ENCODE measurements at places on chromosomes 6 and 20.

- DNase-seq, result no peak
These were observed 15.4 kb downstream of the ENPP3 start for GRCh38 chr6:131652472-131652871.

GRCh38 chr6:26554697-26555504 is 16.7 kb downstream of the HMGN4 start:
- DNase-seq, result no peak

GRCh38 chr20:7155282-7155681 is 387.8 kb downstream of the BMP2 start:
- DNase-seq, result no peak

- DNase-seq, result no peak
These were observed 38.8 kb downstream of the SESN1 start for GRCh38 chr6:109055771-109056235.

DNA sequence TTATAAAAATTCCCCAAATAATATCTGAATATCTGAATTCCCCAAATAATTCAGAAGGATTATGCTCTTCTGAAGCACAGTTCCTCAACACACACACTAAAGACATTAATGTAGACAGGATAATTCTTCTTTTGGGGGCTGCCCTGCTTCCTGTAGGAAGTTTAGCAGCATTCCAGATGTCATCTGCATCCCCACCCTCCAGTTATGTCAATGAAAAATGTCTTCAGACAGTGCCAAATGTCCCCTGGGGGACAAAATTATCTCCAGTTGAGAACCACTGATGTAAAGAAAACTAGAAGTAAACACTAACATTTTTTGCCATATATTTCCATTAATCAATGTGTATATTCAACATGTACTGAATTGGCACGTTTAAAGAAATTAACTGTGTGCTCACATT is 25.9 kb upstream of the NAA20 start:
- no peak for DNase-seq

DNA sequence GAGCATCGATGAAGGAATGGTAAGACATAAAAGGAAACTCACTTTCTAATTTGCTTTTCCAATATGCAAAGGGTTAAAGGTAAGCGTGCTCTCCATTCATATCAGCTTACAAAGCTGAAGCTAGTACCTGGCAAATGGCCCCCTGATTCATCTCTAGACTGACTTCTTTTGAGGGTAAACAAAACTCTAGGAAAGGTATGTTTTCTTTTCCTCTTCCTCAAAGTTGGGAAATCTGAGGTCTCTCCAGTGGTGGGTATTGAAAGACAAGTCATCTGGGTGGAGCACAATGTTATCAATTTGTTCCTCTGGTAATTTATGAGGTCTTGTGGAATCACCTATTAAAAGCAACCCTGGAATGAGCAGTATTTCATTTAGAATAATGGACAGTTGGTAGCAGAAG is 7.9 kb upstream of the FBXO30 start:
- no peak for DNase-seq

GRCh38 chr6:76466286-76466685 is 393.8 kb upstream of the IMPG1 start:
- no peak for DNase-seq

DNA sequence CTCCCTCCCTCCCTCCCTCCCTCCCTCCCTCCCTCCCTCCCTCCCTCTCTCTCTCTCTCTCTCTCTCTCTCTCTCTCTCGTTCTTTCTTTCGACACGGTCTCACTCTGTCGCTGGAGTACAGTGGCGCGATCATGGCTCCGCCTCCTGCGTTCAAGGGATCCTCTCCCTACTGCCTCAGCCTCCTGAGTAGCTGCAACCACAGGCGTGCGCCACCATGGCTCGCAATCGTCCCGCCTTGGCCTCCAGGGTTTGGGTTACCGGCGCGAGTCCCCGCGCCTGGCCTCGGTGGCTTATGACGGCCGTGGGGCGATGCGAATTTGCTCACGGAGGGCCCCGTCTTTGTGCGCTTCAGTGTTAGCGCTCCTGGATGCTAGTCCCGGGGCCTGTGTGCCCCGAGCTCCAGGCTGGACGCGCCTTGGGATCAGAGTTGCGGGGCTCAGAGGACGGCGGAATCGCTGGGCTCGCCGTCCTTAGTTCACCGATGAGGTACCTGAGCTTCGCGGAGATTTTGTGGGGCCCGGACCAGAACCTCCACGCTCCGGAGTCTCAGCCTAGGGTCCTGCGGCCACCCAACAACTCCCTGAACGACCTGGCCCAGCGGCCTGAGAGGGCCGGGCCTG is 45.2 kb downstream of the MCUR1 start:
- no peak for DNase-seq

DNA sequence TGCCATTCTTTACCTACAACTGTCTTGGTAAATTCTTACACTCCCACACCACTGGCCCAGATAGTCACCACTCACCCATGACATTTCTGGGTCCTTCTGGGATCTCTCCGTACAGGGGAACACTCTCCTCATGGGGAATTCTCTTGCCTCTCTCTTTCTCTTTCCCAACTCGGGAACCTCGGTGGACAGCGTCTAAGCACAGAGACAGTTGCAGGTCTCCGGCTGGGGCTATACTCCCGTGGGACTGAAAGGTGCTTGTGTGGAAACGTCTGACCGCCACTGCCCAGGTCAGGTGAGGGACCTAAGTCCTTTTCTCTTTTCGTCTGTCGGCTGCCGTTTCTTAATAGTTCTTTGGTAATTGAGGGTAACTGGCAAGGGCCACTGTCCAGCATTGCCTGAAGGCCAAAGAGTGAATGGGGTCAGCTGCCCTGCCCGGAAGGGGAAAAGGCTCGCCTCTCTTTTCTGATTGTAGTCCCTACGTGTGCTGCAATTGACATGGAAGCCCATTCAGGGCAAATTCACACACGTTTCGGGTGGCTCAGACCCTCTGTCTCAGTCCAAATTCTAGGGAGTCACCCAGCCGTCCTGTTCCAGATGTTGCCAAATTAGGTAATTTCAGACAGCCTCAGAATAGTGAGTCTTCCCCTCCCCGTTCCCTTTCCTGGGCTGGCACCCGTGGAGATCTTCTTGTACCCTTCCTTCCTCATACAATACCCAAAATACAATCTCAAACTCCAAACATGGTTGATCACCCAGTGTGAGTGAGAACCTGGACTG is 31.2 kb upstream of the RIPK1 start:
- DNase-seq, result no peak

DNA sequence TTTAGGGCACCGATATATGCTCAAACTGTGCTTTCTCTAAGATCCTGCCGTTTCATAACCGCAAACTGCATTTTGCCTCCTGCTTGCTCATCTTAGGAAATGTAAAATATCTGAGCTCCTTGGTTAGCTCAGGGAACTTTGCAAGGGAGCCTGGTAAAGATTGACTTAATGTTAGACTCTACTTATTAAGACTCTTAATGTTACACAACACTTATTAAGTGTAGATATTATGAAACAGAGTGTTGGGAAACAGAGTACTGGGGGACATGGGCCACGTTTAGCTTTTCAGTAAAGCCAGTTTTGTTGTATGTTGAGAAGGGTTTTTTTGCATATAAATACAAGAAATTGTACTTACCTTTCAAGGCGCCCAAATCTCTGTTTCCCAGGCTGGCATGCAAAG is 1.9 kb downstream of the LTV1 start:
- DNase-seq, result no peak
